Cardiac fibroblast (primary cell): ENCODE measurements at places on chromosomes 7 and 10.

- peak; percentile 24 for DNase-seq
Measured at GRCh38 chr7:30313348-30313747, 29.0 kb downstream of the ZNRF2 start.

DNA sequence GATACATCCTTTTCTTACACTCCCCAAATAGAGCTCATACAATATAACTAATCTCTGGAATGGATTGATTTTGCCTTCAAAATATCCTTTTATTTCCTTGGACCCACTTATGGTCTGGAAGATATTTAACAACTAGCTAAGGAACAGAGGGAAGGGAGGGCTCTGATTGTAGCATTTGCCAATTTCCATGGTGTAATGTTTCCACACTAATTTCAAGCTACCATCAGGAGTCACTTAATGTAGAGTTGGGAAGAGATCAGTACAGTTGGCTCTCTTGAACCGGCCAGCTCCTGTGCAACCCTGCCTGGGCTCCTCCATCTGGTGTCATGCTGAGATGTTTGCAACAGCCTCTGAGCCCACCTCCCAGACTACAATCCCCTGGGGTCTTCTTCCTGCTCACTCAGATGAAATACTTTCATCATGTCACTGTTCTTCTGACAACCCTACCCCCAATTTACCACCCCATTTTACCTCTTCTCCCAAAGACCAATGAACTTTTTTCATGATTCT is 8.0 kb upstream of the IL6 start:
- DNase-seq, result peak; percentile 27

DNA sequence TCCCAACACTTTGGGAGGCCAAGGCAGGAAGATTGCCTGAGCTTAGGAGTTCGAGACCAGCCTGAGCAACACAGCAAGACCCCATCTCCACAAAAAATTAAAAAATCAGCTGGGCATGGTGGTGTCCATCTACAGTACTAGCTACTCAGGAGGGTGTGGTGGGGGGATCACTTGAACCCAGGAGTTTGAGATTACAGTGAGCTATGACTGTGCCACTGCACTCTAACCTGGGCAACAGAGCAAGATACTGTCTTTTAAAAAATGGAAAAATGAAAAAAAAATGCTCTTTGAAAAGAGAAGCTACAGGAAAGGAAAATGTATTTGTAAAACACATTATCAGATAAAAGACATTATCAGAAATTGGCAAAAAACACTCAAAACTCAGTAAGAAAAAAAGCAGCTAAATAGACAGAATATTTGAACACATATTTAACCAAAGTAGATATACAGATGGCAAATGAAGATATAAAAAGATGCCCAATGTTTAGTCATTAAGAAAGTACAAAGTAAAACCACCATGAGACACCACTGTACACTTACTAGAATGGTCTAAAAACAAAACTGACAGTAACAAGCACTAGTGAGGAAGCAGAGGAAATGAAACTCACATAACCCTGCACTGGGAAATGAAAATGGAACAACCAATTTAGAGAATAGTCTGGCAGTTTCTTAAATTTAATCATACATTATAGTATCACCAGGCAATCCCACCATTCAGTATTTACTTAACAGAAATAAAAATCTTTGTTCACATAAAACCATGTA is 40.5 kb downstream of the NRBF2 start:
- DNase-seq, result no peak

- no peak for DNase-seq
Measured at GRCh38 chr7:90715067-90715466, 118.9 kb downstream of the CDK14 start.

DNA sequence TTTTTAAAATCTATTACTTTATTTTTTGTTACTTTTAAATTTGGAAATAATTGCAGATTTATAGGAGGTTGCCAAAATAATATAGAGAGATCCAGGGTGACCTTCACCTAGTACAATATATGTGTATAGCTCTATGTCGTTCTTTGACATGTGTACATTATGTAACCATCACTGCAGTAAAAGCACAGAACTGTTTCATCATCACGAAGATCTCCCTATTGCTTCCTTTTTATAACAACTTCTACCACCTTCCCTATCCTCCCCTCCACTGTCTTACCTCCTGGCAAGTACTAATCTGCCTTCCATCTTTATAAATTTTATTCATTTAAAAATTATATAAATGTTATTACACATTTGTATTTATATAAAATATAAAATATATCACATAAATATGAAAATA is 251.0 kb downstream of the AUTS2 start:
- no peak for DNase-seq

DNA sequence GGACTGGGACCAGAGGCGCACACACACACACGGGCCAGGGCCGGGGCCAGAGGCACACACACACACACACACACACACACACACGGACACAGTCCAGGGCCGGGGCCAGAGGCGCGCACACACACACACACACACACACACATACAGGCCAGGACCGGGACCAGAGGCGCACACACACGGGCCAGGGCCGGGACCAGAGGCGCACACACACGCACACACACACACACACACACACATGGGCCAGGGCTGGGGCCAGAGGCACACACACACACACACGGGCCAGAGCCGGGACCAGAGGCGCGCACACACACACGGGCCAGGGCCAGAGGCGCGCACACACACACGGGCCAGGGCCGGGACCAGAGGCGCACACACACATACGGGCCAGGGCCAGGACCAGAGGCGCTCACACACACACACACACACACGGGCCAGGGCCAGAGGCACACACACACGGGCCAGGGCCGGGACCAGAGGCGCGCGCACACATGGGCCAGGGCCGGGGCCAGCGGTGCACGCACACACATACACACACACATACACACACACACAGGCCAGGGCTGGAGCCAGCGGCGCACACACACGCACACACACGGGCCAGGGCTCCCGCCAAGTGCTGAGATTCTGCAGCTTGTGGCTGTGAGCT is 268.8 kb downstream of the ELFN1 start:
- DNase-seq, result no peak

GRCh38 chr10:88226891-88227290 is 356.2 kb downstream of the RNLS start:
- no peak for DNase-seq

- DNase-seq, result no peak
Measured at GRCh38 chr7:148481971-148482626, 108.5 kb upstream of the C7orf33 start.

DNA sequence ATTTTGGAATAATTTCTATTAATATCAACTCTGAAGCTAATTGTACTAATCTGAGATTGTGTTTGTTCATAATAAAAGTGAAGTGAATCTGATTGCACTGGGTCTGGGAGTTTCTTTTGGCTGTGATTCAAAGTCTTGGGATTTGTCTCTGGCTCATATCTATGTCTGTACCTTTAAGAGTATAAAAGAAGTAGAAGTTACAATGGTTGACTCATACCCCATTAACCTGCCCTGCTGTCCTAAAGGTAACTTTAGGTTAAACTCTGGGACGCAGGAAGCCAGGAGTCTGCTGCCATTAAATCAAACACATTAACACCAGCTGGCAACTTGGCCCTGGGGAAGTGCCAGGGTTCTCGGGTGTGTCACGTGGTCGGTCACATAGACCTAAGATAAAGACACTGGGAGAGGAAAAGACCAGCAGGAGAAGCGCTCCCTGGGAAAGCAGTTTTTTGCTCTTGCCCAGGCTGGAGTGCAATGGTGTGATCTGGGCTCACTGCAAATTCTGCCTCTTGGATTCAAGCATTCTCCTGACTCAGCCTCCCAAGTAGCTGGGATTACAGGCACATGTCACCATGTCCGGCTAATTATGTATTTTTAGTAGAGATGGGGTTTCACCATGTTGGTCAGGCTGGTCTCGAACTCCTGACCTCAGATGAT is 17.8 kb downstream of the SCD start:
- DNase-seq, result peak; percentile 74

- DNase-seq, result peak; percentile 63
Measured at GRCh38 chr10:89591111-89591795, 53.8 kb downstream of the PANK1 start.

GRCh38 chr7:132933072-132933458 is 148.8 kb downstream of the CHCHD3 start:
- peak; percentile 95 for DNase-seq

GRCh38 chr10:32065856-32066255 is 9.6 kb upstream of the KIF5B start:
- peak; percentile 76 for DNase-seq

DNA sequence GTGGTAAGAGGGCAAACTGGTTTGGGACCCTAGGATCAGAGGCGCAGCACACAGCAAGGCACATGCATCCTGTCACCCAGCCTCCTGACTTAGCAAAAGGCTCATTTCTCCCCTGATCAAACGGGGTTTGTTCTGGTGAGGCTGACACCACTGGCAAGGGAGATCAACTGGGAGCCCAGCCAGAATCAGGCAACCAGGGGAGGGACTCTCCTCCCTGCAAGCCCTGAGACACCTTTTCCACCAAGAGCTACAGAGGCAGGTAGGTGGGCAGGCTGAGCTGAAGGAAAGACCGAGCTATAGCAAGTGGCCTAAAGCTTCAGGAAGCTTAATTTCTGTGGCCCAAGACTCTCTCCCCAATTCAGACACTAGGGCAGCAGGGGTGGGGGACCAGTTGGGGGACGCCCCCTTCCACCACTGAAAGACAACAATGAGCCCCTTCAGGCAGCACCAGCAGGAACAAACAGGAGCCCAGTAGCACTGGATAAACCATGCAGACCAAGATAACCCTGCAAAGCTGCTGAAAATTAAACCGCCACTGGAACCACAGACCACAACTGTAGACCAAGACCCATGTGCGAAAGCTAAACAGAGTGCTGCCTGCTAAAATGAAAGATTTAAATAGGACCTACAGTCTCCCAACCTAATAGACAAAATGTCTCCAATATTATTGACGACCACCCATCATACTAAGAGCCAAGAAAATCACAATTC is 27.1 kb upstream of the SAR1A start:
- no peak for DNase-seq

- no peak for DNase-seq
Measured at GRCh38 chr10:114996542-114996941, 58.5 kb downstream of the TRUB1 start.

GRCh38 chr7:70239918-70240317 is 641.6 kb downstream of the AUTS2 start:
- DNase-seq, result no peak

- no peak for DNase-seq
Measured at GRCh38 chr10:120421250-120421649, 35.8 kb upstream of the PLPP4 start.

- no peak for DNase-seq
Measured at GRCh38 chr7:106916679-106917078, 51.6 kb downstream of the PIK3CG start.

- no peak for DNase-seq
Measured at GRCh38 chr7:140322759-140323158, 75.6 kb downstream of the SLC37A3 start.

DNA sequence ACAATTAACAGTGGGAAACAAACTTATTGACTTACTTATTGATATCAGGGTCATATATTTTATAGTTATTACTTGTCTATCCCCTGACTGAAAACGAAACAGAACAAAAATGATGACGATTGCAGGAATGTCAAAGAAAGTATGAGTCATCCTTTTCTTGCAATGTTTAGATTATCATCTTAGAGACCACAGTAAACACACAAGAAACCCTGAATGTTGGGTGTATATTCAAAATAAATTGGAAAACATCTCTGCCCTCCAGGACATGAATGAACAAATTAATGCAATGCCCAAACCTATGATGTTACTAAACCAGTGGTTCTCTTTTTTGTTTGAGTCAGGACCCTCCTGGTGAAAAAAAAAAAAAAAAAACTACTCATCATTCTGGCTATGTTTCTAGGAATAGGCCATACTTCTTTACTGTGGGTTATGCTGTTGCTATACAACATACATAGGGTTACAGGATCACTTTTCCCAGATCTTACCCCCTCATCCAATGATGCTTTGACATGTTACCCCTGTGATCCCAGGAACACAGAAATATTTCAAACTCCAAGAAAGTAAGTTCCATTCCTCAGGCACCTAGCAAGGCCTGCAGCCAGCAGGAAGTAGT is 623.4 kb upstream of the IGFBP3 start:
- peak; percentile 83 for DNase-seq

GRCh38 chr7:28700790-28701203 is 257.3 kb downstream of the TRIL start:
- no peak for DNase-seq

DNA sequence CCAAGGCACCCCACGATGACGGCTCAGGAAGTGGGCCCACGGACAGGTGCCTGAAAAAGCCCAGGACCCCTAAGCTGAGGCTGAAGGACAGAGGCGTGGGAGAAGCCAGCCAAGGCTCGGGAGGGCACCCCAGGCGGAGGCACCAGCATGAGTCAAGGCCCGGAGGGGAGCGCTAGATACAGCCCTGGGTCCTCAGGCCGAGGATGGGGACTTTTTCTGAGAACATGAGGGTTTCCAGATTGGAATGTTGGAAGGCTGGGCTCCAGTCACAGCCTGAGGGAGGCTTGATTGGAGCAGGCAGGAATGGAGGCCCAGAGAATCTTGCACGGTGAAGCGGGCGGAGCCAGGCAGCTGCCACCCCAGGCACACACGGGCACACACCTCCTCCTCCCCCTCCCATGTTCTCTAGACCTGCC is 19.0 kb upstream of the ELFN1 start:
- no peak for DNase-seq

- DNase-seq, result no peak
Measured at GRCh38 chr10:52391927-52392602, 78.0 kb downstream of the DKK1 start.

DNA sequence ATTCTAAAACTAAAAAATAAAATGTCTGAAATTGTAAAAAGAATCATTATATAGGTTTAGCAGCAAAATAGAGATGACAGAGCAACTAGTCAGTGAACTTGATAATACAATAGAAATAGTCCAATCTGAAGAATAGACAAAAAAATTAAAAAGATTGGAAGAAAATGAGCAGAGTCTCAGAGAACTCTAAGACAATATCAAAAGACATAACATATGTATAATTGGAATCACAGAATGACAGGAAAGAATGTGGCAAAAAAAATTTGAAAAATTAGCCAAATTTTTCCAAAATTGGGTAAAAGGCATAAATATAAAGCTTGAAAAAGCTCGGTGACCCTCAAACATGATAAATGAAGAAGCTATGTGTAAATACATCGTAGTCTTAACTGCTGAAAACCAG is 38.0 kb upstream of the CASD1 start:
- no peak for DNase-seq

GRCh38 chr10:29239569-29240472 is 49.0 kb upstream of the LYZL1 start:
- DNase-seq, result peak; percentile 41

DNA sequence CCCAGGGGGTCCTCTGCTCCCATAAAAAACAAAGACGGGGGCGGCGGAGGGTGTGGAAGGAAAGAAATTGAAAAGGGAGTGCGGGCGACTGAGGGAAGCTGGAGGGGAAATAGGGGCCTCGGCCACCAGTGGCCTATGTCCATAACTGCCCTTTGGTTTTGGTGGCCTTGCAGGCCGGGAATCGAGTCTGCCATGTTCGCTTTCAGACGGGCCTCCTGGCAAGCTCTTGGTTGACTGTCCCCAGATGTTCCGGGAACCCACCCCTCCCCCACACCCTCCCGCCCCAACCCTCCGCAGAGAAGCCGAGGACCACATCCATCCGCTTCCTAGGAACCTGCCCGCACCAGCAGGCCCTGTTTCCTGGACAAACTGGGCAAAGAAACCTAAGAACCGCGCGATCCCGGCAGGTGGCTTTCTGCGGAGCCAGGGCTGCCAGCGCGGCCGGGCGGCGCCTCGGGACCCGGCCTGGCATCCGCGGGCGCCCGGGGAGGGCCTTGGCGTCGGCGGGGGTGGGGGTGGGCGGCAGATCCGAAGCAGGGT is 20.0 kb upstream of the GATA3 start:
- DNase-seq, result no peak

- DNase-seq, result peak; percentile 45
Measured at GRCh38 chr7:112150823-112151641, 55.2 kb downstream of the DOCK4 start.
